ENCODE measurements at places on chromosomes 7 and 10.

- DNase-seq: no peak
Observed at GRCh38 chr7:13152755-13153154, 465.3 kb downstream of the ARL4A start.

DNA sequence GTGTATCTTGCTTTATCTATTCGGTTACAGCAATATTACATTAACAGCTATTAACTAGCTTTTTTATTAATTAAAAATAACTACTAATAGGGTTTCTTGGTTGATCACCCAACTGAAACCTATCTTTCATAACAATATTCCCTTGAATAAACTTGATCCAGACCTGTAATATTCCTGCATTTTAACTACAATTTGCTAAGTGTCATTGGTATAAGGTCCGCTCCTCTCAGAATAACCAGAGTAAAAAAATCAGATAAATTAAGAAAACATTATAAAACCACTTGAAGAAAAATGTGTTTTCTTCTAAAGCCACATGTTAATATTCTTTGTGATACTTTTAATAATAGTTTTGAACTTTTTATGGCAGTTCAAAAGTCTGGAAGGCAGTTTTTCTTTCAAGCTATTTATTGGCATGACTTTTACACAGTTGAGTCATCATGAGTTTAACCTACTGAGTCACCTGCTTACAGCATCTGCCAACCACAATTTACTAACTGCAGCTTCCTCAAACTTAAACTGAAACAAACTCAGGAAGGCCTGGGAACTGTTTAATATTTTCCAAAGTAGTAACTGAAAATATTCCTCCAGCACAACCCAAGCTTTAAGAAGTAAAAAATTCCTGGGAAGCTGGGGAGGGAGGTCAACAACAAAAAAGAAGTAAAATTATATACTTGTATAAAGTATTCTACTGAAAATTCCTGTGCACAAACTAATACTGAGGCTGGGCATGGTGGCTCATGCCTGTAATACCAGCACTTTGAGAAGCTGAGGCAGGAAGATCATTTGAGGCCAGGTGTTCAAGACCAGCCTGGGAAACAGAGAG is 103.2 kb downstream of the NRBF2 start:
- DNase-seq: peak; percentile 37

DNA sequence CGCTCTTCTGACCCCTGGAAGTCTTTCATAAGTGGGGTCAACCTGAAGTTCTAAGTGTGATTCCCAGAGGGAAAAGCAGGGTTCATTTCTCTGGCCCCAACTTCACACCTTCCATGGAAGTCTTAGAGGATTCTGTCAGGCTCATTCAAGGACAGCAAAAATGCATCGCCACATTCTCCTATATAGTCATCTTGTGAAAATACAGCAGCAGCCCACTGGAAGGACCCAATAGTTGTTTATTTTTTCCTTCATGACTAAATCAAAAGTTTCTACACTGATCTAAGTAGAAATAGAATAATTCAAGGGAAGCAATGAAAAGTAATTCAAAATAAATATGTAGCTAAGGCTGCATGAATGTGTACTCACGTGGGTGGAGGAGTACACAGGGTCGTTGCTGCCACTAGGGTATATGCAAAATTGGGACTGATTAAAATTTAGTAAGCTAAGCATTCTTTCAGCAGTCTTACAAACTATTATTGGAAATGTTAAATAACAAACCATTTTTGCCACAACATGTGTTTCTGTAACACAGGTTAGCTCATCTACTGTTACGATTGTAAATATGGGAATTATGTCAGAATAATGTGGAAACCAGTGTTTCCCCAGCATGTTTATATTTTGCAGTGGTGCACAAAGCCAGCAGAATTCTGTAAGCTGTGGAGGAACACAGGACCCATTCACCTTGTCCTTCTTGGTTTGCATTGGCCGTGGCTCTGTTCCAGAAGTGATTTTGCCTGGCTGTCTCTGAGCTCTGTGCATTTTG is 33.5 kb downstream of the EEPD1 start:
- no peak for DNase-seq

DNA sequence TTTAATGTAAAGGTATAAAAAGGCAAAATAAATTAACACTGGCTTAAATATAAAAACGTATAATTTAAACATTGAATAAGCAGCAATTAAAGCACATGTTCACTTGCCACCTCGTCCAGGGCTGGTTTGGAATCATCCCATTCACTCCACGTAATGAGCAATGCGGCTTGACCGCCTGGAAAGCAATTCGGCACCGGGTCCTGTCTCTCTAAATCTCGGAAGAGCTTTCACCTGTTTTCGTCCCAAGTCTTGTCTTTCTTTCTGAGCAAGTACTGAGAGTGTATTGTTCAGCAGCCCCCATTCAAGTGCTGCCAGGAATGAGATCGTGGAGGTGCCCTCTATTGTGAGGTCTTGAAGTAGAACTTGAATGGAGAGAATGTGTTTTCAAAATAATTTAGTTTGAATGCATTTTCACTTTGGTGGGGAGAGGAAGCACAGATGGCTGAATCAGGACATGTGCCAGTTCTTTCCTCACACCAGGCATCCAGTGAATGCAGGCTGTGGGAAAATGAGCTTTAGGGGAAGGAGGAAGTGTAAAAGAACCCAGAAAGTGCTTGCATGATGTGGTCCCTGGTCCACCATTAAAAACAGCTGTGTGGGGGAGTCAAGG is 515.2 kb downstream of the REEP3 start:
- no peak for DNase-seq

DNA sequence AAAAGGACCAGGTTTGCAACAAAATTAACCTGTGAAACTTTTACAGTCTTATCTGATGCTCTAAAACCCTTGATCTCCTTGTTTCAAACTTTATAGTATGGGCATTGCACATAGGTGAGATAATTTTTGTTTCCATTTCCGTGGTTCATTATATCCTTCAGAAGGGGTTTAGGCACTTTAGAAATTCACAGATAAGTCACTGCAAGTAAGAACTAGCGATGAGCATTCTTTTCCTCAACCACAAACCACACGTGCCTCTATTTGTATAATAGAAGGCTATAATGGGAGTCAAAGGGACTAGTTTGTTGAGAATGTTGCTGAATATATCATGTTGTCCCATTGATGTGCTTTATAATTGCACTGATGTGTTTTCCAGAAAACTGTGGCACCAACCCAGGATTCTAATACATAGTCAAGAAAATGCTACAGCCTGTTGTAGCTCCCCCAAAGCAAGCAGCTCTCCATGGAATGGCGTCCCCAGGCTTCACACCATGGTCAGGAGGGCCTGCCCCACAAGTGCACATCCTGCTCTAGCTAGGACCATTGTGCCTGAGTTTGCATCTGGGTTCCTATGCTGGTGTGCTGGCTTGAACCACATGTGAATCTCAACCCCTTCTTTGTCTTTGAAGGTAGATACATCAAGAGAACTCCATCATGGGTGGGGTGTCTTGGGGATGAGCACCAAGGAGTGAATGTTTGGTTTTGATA is 14.0 kb upstream of the ATXN7L1 start:
- peak; percentile 50 for DNase-seq

DNA sequence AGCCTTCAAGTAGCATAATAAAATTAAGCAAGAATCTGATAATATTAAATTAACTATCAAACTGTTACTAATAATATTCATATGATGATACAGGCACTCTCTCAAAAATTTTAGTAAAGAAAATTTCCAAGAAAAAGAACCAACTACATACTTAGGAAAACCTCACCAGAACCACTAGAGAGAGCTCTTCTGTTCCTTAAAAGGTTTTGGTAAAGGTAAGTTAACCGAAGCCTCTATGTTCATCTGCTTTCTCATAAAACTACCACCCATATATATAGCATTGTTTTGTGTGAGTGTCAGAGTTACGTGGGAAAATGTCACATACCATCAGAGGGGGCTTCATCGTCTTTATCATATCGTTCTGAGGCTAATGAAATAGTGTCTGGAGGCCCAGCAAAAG is 20.7 kb downstream of the SKAP2 start:
- DNase-seq: no peak

DNA sequence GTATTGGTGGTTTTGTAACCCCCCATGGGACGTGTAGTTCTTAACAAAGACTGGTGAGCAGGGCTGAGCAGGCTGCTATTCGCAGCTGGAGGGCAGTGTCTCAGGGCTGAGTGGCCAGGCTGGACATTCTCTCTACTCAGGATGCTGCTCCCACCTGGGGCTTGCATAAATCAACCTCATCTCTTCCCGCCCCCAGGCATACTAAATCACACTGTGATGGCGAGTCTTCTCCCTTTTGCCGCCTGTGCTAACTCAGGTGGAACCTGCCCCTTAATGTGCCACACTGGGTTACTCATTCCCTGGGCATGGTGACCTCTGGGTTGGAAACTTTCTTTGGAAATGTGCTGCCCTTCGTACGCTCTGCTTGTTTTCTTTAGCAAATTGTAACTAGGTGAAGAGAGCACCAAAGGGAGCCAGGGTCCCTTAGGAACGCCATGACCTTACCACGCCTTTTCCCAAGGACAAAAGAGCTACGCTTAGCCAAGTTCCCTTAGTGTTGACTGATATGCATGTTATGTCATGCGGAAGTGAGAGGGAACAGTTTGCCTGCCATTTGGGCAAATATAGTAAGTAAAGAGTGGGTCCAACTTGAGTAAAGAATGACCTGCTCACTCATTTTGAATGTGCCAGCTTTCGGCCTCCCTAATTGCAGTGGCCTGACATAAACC is 40.4 kb upstream of the COBL start:
- no peak for DNase-seq
